Stimulated activated CD4-positive, alpha-beta T cell treated with anti-CD3 and anti-CD28 coated beads, Interleukin-12 subunit alpha, Interleukin-12 subunit beta, amount 100 ng/mL, for 4 hours (primary cell): ENCODE measurements at places on chromosomes 12 and 14.

- DNase-seq, result peak; percentile 56
Observed at GRCh38 chr14:96100161-96101064, 61.3 kb downstream of the C14orf132 start.

GRCh38 chr14:70441641-70442040 lies 10.3 kb upstream of the ADAM21 start:
- DNase-seq, result no peak

DNA sequence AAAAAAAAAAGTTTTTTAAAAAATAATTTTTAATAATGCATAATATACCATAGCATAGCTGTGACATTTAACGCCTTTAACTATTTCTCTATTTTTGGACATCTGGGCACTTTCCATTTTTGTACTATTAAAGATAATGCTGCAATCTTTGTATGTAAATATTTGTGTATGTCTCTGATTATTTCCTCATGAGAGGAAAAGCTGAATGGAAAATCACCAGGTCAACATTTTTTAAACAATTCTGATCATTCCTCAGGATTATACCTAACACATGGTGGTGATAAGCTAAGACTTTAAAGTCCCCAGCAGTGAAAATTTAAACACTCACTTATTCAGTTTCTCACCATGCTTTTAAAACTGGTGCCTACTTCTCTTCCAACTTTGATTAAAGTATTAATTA lies 31.3 kb upstream of the NR1H4 start:
- no peak for DNase-seq

GRCh38 chr12:128767518-128767917 lies 56.2 kb downstream of the SLC15A4 start:
- no peak for DNase-seq

DNA sequence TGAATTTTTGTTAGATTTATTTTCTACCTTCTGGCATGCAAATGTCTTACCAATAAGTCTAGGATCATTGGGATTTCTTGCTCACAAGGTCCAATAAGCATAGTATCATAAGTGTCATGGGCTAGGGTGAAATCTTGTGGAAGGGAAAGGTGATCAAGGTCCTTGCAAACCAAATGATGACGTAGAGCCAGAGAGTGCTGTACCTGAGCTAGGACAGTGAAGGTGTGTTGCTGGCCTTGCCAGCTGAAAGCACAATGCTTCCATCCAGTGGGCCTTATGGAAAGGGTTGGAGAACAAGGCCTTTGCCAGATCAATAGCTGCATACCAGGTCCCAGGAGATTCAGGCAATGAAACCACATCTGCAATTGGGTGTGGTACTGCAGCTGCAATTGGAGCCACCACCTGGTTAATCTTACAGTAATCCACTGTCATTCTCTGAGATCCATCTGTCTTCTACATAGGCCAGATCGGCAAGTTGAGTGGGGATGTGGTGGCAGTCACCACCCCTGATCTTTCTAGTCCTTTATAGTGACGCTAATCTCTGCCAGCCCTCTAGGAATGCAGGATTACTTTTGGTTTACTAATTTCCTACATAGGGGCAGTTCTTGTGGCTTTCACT lies 208.9 kb upstream of the MYL2 start:
- DNase-seq, result no peak

GRCh38 chr12:1515428-1515827 lies 79.0 kb downstream of the FBXL14 start:
- DNase-seq, result no peak

- DNase-seq, result no peak
Observed at GRCh38 chr14:102333390-102333789, 13.8 kb downstream of the ZNF839 start.

DNA sequence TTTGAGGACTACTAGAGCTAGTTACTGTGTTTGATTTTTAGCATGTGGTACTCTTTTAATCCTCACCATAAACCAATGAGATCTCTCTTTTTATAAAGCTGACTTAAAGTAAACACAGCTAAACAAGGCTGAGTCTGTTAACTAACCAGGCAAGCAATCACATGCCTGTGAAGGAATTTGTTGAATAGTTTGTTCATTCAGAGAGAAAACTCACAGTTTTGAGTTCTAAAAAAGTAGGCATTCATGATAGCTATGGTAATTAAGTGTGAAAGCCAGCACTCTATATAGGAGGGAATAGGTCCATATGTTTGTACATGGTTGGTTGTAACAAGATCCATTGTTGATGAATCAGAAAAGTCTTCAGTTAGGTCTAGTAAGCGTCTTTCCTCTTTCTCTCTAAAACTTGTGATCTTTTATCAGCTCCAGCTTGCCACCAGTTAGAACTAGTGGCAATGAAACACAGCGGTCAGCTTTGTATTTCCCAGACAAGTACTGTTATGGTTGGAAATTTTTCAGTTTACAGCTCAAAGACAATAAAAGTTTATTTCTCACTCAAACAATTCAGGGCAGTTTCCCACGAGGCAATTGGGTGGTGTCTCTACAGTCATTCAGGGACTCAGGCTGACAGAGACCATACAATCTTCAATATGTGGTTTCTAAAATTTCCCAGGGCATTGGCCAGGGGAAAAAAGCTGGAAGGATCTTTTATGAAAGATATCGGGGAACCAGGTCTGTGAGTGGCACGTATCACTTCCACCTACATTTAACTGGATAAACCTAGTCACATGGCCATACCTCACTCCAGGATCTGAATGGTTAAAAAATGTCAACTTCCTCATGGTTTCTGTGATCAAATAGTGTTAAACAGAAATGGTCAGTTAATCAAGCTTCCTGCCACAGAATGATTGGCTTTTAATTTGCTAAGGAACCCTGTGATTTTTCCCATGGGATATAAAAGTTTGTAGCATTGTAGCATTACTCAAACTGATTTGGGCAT lies 203.1 kb downstream of the KIF21A start:
- no peak for DNase-seq

DNA sequence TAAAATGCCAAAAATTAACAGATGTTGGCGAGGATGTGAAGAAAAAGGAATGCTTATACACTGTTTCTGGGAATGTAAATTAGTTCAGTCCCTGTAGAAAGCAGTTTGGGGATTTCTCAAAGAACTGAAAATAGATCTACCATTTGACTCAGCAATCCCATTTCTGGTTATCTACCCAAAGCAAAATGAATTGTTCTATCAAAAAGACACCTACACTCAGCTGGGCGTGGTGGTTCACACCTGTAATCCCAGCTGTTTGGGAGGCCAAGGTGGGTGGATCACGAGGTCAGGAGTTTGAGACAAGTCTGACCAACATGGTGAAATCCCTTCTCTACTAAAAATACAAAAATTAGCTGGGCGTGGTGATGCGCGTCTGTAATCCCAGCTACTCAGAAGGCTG lies 279.3 kb upstream of the PDE3A start:
- no peak for DNase-seq

DNA sequence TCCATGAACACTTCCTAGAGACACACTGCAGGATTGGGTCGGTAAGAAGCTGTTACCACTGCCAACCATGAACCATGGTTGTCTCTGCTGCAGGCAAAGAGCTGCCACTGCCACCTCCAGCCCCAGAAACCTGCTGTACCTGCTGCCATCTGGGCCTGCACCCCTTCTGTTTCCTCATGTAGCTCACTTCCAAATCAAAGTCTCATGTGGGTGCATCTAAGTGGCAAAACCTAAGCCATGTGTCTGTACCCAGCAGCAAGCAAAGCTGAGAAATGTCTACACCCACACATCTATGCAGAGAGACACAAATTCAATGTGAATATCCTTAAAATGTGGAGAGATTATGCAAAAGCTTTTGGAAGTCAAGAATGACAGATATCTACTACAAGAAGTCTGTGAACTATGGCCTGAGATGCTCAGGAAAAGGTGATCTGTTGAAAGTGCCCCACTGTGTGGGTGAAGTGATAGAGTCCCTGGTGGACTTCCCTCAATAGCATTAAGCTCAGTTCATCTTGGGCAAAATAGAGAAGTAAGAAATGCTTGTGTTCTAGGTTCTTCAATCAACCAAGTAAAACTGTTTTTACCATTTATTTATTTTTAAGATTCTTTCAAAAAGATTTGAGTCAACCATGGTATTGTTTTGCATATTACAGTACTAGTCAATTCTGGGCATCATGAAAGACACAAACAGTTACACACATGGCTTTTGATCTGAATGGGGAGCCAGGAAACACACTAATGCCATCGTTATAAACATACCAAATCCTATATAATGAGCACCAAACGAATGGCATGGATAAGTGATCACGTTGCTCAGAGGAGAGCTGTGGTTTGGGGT lies 64.4 kb downstream of the FOS start:
- DNase-seq, result no peak

DNA sequence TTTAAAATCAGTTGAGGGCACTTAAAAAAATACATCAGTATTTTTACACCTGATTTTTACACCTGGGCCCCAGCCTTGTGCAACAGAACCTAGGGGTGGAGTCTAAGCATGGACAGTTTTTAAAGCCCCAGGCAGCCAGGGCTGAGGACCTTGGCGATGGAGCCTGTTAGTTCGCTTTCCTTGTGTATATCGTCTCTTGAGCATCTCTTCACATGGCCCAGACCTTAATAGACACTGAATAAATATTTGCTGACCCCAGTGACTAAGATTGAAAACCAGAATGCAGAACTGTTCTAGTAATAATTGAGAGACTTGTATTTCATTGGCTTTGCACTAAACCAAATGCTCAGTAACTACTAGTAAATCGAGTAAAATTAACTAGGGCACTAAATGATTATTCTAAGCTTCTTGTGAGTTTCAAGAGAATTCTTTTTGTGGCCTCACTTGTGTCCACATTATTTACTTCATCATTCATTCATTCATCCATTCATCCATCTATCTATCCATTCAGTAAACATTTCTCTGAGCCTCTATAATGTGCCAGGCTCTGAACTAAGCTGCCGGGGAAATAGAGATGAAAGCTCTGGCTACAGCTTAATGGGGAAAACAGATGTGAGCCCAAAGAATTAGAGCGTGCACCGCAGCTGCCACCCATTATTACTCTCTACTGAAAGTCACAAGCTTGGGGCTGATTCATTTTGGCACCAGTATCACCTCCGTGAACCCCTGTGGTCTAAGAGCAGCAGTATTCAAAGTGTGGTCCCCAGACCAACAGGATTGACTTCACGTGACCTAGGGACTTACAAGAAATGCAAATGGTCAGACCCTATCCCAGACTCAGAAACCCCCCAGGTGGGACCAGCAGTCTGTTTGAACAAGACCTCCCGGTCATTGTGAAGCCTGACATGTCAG lies 30.7 kb upstream of the BCL7A start:
- DNase-seq, result no peak

GRCh38 chr12:68768431-68768939 lies 22.5 kb downstream of the SLC35E3 start:
- DNase-seq, result no peak

DNA sequence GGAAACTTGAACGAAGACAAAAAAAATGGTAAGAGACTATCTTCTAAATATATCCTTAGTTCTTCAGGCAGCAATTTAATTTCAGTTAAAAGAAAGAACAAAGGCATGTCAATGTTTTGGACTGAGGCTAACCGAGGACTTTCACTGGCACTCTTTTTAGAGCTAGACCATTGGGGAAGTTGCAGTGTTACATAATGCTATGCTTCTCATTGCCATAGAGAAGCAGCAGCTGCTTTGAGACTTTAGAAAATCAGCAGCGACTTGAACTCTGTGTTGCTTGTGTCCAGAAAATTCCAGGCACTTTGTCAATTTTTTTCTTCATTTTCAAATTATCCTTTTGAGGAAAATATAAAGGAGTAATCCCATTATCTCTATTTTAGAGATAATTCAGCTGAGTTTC lies 964.2 kb downstream of the NRXN3 start:
- DNase-seq, result no peak

GRCh38 chr12:11827091-11828061 lies 177.9 kb downstream of the ETV6 start:
- DNase-seq, result no peak

- no peak for DNase-seq
Observed at GRCh38 chr14:102831163-102831804, 54.0 kb downstream of the TRAF3 start.

GRCh38 chr12:107032266-107032665 lies 45.3 kb upstream of the MTERF2 start:
- DNase-seq, result no peak

DNA sequence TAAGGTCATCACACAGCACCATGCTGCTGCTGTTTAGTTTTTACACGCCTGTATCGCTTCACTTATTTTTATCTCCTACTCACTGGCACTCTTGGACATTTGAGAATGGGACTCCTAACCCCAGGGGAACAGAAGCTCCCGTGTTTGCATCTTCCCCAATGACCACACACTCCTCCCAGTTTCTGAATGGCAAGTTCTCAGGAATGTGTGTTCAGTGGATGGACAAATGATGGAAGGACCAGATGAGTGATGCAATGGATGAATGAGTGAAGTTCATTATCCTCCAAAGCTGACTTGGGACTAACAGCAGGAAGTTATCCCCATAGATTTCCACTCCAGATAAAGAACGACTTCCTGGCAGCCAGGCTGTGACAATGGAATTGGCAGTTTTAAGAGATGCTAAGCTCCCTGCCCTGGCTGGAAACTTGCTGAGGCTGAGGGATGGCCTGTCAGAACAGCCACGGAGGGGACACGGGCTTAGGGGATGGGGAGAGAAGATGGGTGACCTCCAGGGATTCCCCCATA lies 231.5 kb downstream of the SLC15A4 start:
- no peak for DNase-seq

DNA sequence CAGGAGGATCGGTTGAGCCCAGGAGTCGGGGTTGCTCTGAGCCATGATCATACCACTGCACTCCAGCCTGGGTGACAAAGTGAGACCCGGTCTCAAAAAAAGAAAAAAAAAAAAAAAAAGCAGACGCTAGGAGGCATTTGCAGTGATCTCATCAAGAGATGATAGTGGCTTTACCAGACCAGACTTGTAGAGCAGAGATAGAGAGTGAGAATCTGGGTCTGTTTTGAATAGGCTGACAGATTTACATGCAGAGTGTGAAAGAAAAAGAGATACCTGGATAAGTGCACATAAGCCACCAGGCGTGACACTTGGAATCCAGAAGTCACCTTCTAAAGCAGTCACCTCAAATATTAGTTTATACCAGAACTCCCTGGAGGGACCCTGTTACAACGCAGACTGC lies 21.1 kb upstream of the FLRT2 start:
- DNase-seq, result no peak

- DNase-seq, result no peak
Observed at GRCh38 chr12:30725739-30726138, 29.0 kb downstream of the CAPRIN2 start.

- no peak for DNase-seq
Observed at GRCh38 chr12:100721169-100721568, 73.4 kb upstream of the ANO4 start.

GRCh38 chr12:47903927-47904712 lies 674 bp downstream of the VDR start:
- peak; percentile 61 for DNase-seq
